ENCODE measurements at places on chromosomes 12 and 14.

- DNase-seq = no peak
Observed at GRCh38 chr12:3371018-3371417, 120.0 kb upstream of the PRMT8 start.

- DNase-seq = peak; percentile 43
Observed at GRCh38 chr14:46048127-46048526, 603.5 kb downstream of the RPL10L start.

- no peak for DNase-seq
Observed at GRCh38 chr12:123634142-123634561, 523 bp downstream of the GTF2H3 start.

DNA sequence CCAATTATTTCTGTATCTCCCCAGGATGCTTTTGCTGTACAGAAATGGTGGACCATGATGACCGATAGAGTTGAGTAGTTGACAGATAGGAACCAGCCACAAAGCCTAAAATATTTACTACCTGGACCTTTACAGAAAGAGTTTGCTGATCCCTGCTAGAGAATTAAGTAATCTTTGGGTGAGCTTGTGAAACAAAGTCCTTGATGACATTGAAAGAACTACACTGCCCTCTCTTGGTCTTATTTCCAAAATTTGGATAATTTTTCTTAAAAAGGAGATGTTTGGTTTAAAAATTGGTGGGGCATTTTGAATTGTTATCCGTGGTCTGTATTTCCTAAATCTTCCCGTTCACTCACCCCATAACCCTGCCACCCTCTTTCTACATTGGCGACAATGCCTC is 13.7 kb upstream of the TCTN1 start:
- peak; percentile 70 for DNase-seq

DNA sequence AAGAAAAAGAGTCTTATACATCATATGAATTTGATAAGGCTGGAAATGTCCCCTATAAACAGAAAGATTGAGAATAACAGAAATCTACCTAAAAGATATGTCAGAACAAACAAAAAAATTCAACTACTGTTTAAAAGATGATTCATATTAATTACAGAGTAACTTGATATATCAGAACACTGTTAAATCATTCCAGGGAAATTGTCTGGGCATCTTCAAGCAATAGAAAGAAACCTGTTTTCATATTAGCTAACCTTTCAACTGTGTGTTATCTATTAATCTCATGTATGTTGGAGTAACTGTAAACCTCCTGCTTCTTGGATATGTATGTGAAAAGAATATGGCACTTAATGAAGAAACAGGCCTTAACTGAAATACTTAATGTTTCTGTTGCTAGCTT is 96.7 kb downstream of the NUBPL start:
- no peak for DNase-seq

- peak; percentile 49 for DNase-seq
Observed at GRCh38 chr14:54653712-54654469, 87.0 kb downstream of the SAMD4A start.

DNA sequence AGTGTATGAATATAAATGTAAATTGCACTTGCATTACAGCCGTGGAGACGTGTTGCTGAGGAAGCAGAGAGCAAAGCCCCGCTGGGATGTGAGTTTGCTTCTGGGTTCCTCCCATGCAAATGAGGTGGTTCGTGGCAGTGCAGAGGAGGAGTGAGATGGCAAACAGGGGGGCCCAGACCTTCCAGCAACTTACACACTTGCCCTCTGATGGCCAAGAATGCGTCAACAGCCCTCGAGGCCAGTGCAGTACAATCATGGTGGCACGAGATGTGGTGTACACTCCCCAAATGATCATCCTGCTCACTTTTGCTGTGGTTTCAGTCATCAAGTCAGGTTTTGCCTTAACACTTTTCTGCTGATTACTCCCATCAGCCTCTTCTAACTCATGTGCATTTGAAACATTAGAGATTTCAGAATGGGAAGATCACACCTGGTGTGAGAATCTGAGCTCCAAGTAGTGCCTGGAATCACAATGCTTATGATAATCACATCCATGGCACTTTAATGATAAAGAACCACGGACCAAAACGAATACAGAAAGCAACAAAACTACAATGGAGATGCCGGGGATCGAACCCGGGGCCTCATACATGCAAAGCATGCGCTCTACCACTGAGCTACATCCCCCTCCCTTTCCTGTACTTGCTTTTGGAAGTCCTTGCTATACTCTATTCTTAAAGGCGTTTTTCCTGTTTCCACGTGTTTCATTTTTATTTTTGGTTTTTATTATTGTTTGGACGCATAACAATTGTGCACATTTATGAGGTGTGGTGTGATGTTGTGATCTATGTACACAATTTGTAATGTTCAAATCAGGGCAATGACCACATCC is 7.0 kb upstream of the UBC start:
- DNase-seq = peak; percentile 90

DNA sequence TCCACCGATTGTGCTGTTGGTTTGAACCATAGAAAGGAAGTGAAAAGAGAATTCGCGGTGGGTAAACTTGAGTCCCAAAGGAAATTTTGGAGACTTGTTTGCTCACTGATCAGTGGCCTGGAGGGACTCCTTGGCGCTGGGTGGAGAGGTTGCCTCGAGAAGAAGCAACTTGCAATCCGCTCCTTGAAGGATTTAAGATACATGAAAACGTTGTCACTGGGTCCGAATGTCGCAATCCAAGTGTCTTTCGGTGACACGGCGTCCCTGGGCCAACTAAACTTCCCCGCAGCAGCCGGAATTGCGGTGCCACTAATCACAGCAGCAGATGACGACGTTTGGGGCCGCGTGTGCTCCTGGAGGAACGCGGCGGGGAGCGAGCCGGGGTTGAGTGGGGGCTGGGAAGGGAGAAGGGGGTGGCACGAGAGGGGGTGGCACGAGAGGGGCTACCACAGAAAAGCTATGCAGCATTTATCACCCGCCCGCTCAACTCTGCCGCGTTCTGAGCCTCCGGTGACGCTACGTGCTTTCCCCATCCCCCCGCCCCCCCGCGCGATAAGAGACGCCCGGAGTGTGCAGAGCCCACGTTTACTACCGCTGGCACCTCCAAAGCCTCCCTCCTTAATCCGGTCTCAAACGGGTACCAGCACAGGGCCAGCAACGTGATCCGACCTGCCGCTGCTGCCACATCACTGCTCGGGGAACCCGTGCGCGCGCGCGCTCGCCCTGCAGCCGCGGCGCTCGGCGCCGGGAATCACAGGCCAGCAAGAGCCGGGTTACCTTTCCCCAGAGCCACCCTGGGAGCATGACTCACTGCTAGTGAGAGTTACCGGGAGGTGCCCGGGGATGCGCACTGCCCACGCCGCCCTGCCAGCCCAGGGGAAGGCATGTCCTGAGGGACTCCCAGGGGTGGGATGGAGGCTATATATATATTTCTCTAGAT is 833 bp upstream of the BHLHE41 start:
- DNase-seq = peak; percentile 74

- no peak for DNase-seq
Observed at GRCh38 chr14:65810322-65810721, 397.8 kb downstream of the FUT8 start.

GRCh38 chr14:34087571-34087970 is 136.7 kb upstream of the EGLN3 start:
- DNase-seq = no peak

DNA sequence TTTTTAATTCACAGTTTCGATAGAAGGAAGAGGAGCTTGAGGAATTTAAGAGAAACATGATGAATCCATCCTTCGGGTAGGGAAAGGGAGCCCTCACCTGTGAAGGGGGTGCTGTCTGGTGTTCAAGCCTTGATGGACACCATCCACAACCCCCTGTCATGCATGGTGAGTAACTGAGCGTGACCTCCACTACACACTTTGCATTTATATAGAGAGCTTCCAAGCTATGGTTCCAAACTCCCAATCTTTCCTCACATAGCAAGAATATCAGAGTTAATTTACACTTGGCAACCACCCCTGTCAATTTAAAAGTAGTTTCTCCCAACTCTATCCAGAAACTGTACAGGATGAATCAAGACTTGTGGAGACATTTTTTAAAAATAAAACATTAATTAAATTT is 13.1 kb upstream of the NID2 start:
- no peak for DNase-seq

- DNase-seq = no peak
Observed at GRCh38 chr12:60119327-60119726, 523.5 kb downstream of the SLC16A7 start.

- DNase-seq = no peak
Observed at GRCh38 chr14:53376064-53376463, 222.9 kb upstream of the DDHD1 start.

- DNase-seq = no peak
Observed at GRCh38 chr12:112270673-112271072, 111.6 kb downstream of the HECTD4 start.

GRCh38 chr12:98274430-98275130 is 240.8 kb upstream of the TMPO start:
- no peak for DNase-seq

- DNase-seq = no peak
Observed at GRCh38 chr14:90400904-90401561, 4.2 kb downstream of the CALM1 start.

GRCh38 chr12:117140397-117141096 is 41.3 kb upstream of the TESC start:
- no peak for DNase-seq

- DNase-seq = no peak
Observed at GRCh38 chr12:50218386-50218785, 51.2 kb upstream of the CERS5 start.

GRCh38 chr12:72476301-72476700 is 204.1 kb downstream of the TRHDE start:
- no peak for DNase-seq

- DNase-seq = no peak
Observed at GRCh38 chr14:93952829-93953228, 23.5 kb downstream of the ASB2 start.

- no peak for DNase-seq
Observed at GRCh38 chr12:98701166-98701565, 56.1 kb downstream of the APAF1 start.

GRCh38 chr14:74008843-74009499 is 10.1 kb downstream of the ENTPD5 start:
- DNase-seq = no peak

GRCh38 chr12:56751712-56752598 is at the start of gene PRIM1:
Gene PRIM1, minus strand, starts transcription at chr12:56752323. Its CDS starts 25 bp downstream, at chr12:56752298.
- DNase-seq = peak; percentile 93

- DNase-seq = no peak
Observed at GRCh38 chr12:4272424-4273272, 914 bp upstream of the CCND2 start.

DNA sequence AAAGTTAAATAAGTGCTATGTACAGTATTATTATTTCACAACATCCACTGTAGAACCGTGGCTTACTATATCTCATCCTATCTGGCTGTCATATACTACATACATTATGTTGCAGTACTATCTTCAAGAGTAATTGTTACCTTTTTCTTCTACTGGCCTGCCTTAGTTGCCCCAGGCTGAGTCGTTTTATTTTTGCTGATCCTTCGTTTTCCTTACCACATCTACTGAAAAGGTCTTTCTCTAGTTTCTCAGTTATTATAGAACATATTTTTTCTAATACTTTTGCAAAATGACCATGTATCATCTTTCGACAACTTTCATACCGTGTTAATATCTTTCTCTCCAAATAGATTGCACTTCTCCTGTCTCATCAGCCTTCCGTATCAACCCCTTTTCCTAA is 523.1 kb downstream of the SOX5 start:
- DNase-seq = no peak

GRCh38 chr12:23431006-23431405 is 518.5 kb downstream of the SOX5 start:
- DNase-seq = no peak

- DNase-seq = no peak
Observed at GRCh38 chr12:106915635-106916026, 40.1 kb upstream of the TMEM263 start.

- no peak for DNase-seq
Observed at GRCh38 chr14:63032076-63032475, 13.2 kb downstream of the KCNH5 start.

GRCh38 chr12:1837541-1838204 is 17.3 kb downstream of the LRTM2 start:
- no peak for DNase-seq

- no peak for DNase-seq
Observed at GRCh38 chr12:69514111-69514510, 43.9 kb downstream of the FRS2 start.

DNA sequence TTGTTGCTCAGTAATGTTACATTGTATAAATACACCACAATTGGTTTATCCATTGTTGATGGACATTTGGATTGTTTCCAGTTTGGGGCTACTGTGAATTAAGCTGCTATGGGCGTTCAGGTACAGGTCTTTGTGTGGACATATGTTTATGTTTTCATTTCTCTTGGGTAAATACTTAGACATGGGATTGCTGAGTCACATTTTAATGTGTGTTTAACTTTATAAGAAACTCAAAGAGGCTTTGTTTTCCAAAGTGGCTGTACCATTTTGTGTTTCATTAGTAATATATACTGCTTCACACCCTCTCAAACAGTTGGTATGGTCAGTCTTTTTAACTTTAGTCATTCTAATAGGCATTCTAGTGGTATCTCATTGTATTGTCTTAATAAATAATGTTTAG is 225.0 kb downstream of the SPTSSA start:
- no peak for DNase-seq

DNA sequence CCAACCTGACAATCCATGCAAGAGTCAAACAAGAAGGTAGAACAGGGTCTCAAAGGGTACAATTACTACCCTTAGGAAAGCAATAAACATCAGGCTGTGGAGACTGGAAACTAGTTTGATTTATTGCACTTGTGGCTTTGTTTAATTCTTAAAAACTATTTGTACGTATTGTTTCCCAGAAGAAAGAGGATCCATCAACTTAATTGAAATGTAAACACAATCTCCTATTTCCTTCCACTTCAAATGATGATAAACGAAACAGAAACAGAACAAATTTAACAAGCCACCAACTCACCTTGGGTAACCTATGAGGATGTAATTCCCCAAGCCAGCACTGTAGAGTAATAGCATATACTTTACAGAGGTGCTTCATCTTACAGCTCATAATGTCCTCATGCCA is 8.0 kb downstream of the STXBP6 start:
- DNase-seq = no peak

GRCh38 chr12:54262403-54262925 is 17.5 kb downstream of the CBX5 start:
- peak; percentile 51 for DNase-seq

DNA sequence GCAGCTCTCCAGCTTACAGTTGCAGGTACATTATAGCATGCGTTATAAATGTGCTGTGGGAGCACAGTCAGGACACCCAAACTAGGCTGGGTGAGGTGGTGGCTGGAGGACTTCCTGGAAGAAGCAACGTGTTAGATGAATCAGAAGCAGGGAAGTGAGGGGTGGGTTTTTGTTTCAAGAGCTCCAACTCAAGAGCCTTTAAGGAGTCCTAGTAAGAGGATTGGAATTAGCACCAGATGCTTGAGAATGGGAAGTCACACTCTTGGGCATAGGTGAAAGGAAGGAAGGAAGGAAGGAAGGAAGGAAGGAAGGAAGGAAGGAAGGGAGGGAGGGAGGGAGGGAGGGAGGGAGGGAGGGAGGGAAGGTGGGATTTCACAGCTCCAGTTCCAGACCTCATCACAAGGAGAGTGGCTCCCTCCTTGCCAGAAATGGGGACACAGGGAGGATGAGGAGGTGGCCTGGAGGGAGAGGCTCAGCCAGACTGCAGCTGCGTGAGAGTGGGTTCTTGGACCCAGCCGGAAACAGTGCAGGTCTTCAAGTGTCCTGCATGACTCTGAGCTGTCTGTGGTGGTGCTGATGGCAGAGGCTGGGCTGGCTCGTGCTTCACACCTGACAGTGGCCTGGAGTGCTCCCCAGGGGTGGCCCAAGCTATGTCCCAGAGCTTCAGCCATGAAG is 115.7 kb upstream of the GSC start:
- DNase-seq = no peak

- DNase-seq = no peak
Observed at GRCh38 chr14:76941544-76941943, 87.0 kb downstream of the IRF2BPL start.

Data from KBM-7 (cell line).